ENCODE measurements at places on chromosomes 12 and 14.

- no peak for DNase-seq
These were observed 62.7 kb downstream of the MUCL1 start for GRCh38 chr12:54917001-54917488.

DNA sequence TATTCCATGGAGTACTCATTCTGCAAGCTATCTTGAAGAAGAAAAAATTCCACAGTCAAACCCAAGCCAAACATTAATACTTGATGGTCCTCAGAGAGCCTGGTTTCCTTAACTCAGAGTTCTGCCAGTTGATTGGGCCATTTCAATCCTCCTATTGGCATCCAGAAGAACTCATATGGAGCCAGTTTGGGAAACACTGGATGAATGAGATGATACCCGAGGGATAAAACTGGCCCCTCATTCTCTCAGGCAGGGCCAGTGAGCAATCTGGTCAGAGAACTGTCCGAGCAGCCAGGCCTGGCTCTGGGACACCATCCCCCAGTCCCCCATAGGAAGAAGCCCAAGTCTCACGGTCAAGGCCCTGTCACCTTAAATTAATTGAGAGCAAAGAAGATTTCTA lies 48.8 kb downstream of the NUAK1 start:
- no peak for DNase-seq

DNA sequence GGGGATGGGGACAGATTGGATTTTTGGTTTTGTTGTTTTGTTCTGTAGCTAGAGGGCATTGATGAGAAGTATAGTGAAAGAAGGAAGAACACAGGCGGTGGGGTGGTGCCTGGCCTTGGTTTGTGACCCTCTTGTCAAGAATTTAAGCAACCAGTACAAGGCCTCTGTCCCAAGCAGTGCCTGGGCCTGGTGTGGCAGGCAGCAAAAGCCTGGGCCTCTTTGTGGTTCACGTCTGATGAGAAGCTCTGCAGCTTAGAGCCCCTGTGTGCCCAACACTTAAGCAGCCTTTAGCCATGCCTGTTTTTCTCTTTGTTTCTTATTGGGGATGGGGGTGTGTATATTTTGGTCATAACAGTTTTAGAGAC lies 98.0 kb downstream of the PPP2R5C start:
- no peak for DNase-seq

- DNase-seq, result peak; percentile 20
These were observed 24.6 kb upstream of the FSCB start for GRCh38 chr14:44531658-44532057.

DNA sequence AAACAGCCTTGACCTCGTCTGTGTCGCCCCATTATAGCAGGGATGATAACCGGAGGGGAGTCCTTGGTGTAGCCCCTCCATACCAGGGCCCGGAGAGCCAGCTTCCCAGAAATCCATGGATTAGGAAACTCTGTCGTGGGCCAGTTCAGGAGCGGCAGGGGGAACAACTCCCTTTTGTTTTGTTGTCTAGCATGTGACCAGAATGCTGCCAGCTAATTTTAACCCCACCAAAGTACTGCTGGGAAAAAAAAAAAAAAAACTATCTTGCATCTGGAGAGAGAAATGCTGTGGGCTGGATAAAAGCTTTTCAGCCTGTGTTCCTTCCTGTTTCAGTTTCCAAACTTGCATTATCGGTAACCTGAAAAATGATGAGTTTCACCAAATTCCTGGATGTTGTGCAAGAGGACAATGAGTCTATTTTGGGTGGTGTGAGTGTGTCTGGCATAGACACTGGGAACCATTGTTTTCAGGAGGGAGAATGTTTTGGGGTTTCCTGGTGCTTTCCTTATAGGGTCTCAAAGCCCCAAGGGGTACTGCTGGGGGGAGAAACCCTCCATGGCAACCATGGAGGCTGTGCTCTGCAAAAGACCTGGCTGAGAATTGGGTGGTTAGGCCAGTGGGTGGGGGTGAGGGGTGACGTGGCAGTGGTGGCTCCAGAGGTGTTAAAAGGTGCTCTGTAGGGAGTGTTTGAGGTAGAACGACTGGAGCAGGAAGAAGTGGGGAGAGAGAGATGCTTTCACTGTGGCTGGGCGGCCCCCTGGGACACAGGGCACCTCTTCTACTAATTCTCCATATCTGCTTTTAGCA lies 14.9 kb upstream of the IRF2BPL start:
- peak; percentile 93 for DNase-seq
